ENCODE measurements at places on chromosomes 6 and 20.

GRCh38 chr6:85470023-85470410 is 20.1 kb downstream of the NT5E start:
- DNase-seq: no peak

GRCh38 chr20:56760610-56761009 is 131.5 kb downstream of the TFAP2C start:
- no peak for DNase-seq

GRCh38 chr6:80129485-80129884 is 23.0 kb downstream of the BCKDHB start:
- no peak for DNase-seq

DNA sequence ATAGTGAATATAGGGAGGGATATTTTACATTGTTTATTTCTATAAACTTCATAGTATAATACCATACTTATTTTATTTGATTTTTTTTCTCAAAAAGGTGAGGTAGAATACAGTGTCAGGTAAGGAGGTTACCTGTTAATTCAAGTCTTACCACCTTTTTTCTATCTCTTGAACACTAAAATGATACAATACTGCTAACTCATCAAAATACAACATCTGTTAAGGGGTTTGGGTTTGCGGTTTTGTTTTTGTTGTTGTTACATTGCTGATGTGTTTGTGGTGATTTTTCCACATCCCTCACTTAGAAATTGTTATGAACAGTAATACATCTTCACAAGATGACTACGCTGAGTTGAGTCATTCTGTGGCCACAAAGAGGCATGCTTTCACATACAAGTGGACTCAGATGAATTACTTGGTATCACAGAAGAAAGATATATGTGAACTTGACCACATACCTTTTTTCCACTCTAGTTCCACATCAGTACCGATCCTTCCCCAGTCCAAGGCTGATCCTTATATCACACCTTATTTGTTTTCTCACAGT is 139.4 kb upstream of the ID4 start:
- DNase-seq: no peak

DNA sequence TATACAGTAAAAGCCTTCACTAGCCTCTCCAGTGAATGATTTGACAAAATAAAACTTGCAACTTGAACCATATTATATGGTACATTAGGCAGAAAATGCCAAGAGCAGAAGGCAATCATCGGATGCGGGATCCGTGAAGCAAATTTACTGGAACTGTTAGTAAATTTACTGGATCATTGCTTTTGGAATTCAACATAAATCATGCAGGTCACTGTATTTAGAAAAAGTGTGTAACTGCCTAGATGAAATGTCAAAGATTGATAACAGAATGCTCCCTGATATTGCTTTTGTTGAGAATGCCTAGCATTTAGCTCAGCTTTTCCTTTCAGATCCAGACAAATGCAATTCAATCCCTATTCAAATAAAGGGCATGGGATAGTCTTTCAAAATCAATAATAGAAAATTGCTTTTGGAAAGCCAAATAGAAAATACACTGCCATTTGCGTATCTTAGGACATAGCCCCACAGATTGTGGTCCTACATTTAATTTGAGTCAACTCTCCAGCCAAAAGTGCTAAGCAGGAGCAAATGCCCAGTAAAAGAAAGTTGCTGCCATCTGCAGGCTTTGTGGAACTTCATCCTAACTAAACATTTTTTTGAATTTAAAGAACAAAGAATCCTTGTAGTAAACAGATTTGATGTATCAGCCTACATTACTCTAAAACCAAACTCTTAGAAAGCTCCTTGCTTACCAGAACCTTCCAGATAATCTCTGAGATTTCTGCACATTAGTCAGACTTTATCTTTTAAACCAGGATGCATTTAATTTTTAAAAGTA is 109.5 kb upstream of the HSF2 start:
- peak; percentile 23 for DNase-seq

All from retinal pigment epithelial cell (primary cell).